Lower lobe of right lung (tissue), 2 donors: ENCODE measurements at places on chromosomes 5 and 9.
A peak's percentile ranks its signal among the peaks of the same experiment; 100 is the strongest.

- no peaks in the 10 kb centered on the region for H3K27me3 ChIP-seq
- H3K36me3 ChIP-seq: peaks cover 5% of the 10 kb centered on the region
- H3K4me1 ChIP-seq: peaks cover 45% of the 10 kb centered on the region
- peak overlapping the region; percentile 94 for H3K27ac ChIP-seq
- peak overlapping the region; percentile 99 for H3K4me3 ChIP-seq
These were observed 649 bp downstream of the STK10 start for GRCh38 chr5:172187118-172188032.

DNA sequence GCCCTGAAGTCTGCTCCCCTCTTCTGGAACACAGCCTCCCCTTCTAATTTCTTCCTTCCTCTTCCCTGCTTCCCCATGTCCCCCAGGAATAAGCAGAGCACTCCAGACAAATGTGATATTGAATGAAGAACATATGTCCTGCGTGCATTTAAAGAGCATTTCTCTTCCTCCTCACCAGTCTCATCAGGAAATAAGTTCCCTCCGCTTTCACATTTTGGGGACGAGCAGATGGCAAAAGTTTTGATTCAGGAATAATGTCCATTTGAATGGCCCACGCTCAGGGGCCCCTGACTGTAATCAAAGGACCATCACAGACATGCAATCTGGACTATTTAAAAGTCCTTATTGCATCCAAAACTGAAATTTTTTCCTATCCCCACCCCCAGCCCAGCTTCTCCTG is 316.1 kb downstream of the CDK5RAP2 start:
- no peak for DNase-seq
- H3K4me3 ChIP-seq: no peak overlapping the region
- H3K4me1 ChIP-seq: no peaks in the 10 kb centered on the region

DNA sequence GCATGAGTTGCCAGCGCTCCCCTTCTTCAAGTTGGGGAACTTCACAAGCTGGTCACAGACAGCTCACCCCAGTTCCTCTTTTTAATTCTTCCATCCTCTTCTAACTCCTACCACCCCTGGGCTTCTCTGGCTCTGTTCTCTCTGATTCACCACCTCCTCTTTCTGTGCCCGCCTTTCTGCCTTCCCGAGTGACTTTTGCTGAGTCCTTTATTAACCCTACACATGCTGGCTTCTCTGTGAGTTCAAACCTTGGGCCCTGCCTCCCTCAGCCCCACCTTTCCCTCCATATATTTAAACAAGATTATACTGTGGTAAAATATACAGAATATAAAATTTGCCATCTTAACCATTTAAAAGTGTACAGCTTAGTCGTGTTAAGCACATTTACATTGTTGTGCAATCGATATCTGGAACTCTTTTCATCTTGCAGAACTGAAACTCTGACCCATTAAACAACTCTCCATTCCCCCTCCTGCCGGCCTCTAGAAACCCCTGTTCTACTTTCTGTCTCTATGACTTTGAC is 32.0 kb downstream of the SLC46A2 start:
- H3K27ac ChIP-seq: no peak overlapping the region
- peaks cover 11% of the 10 kb centered on the region for H3K36me3 ChIP-seq
- H3K27me3 ChIP-seq: no peaks in the 10 kb centered on the region

DNA sequence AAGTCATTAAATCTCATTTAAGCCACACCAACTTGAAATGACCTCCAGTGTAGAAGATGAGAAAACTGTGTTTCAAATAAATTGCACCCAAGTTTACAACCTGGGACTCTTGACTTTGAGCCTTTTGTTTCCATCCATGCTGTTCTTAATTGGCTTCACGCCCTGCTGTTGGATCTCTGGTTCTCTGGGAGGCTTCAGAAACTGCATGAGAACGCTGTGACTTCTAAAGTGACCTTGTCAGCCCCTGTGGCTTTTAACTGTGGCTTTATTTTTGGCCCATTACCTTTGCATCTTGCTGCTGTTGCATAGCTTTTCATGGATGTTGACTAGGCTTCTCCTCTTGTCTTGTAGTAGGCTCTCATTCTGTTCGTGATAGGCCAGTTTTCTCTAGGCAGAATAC is 29.3 kb downstream of the TNFAIP8 start:
- H3K27ac ChIP-seq: no peak overlapping the region
- DNase-seq: no peak
- H3K4me3 ChIP-seq: no peak overlapping the region

DNA sequence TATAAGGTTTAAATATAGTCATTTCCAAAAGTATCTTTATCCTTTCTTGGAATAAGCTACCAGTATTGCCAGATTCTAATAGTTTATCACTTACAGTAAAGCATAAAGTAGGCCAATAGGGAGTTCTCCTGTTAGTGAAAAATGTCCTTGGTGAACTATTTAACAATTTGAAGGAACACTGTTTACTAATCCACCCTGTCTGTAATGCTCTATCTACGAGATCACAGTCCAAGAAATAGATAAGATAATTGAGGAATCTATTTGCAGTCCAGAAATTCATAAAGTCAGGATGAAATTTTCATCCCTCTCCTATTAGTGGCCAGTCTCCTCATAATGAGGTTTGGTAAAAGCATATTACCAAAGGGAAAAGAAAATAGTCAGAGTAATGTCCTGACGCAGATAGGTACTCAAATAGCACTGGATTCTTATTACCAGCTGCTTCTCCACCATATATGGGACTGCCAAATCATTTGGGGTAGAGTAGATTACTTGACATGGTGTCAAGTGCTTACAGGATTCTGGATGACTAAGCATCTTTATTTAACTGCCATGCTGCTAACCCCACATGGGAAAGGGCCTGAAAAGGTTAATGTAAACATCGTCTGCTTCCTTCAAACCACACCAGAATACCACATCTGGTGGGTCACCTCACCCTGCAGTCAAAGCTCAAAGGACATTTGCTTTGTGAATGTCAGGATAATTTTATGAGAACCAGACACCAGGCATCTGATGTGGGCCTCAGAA is 808.1 kb downstream of the EFNA5 start:
- H3K27ac ChIP-seq: no peak overlapping the region
- H3K4me1 ChIP-seq: no peaks in the 10 kb centered on the region
- no peaks in the 10 kb centered on the region for H3K27me3 ChIP-seq
- no peak overlapping the region for H3K4me3 ChIP-seq

- no peak for DNase-seq
- no peak overlapping the region for H3K4me3 ChIP-seq
- H3K36me3 ChIP-seq: no peaks in the 10 kb centered on the region
- H3K27ac ChIP-seq: no peak overlapping the region
- H3K27me3 ChIP-seq: no peaks in the 10 kb centered on the region
These were observed 21.8 kb upstream of the NINJ1 start for GRCh38 chr9:93155716-93156474.

GRCh38 chr9:87657190-87657589 is 68.7 kb upstream of the CTSL start:
- H3K4me1 ChIP-seq: peaks cover 14% of the 10 kb centered on the region
- H3K27ac ChIP-seq: peak overlapping the region; percentile 4
- H3K4me3 ChIP-seq: no peak overlapping the region
- peak; percentile 62 for DNase-seq

GRCh38 chr9:19199012-19199411 is 31.5 kb upstream of the DENND4C start:
- DNase-seq: no peak
- H3K36me3 ChIP-seq: no peaks in the 10 kb centered on the region
- no peaks in the 10 kb centered on the region for H3K27me3 ChIP-seq
- no peak overlapping the region for H3K4me3 ChIP-seq
- H3K4me1 ChIP-seq: no peaks in the 10 kb centered on the region
- no peak overlapping the region for H3K27ac ChIP-seq

DNA sequence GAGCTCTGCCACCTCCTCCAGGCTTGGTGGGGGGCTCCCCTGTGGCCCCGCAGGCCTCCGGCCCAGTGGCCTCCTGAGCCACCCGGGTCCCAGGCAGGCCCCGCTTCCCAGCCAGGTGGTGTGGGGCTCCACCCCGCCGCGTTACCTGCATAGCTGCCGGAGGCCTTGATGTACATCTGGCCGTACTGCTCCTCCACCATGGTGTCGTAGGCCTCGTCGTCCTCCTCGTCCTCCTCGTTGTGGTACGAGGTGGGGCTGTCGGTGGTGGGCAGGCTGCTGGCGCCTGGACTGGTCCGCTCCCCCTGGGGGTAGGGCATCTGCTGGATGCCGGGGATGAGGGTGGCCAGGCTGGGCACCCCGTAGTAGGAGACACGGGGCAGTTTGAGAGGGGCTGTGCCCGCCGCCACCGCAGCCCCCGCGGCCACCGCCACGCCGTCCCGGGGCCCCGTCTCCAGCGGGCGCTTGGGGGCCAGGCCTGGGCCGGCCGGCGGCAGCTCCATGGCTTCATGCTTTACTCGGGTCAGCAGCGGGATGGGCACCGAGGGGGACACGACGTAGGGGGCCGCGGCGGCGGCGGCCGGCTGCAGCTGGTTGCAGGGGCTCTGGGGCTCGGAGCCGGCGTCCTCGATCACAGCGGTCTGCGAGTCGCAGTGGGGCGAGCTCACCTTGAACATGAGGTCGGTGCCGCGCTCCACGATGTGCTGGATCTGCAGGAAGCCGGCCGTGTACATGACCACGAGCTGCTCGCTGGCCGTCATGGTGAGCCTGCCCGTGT is 45.4 kb downstream of the NACC2 start:
- no peaks in the 10 kb centered on the region for H3K27me3 ChIP-seq
- H3K36me3 ChIP-seq: peaks cover 44% of the 10 kb centered on the region
- no peak overlapping the region for H3K4me3 ChIP-seq
- no peak overlapping the region for H3K27ac ChIP-seq
- peaks cover 63% of the 10 kb centered on the region for H3K4me1 ChIP-seq
- no peak for DNase-seq

GRCh38 chr9:112378328-112379176 is 1.4 kb upstream of the HSDL2 start:
- peak overlapping the region; percentile 99 for H3K27ac ChIP-seq
- H3K4me1 ChIP-seq: peaks cover 39% of the 10 kb centered on the region
- no peaks in the 10 kb centered on the region for H3K36me3 ChIP-seq
- DNase-seq: peak; percentile 51
- no peaks in the 10 kb centered on the region for H3K27me3 ChIP-seq

DNA sequence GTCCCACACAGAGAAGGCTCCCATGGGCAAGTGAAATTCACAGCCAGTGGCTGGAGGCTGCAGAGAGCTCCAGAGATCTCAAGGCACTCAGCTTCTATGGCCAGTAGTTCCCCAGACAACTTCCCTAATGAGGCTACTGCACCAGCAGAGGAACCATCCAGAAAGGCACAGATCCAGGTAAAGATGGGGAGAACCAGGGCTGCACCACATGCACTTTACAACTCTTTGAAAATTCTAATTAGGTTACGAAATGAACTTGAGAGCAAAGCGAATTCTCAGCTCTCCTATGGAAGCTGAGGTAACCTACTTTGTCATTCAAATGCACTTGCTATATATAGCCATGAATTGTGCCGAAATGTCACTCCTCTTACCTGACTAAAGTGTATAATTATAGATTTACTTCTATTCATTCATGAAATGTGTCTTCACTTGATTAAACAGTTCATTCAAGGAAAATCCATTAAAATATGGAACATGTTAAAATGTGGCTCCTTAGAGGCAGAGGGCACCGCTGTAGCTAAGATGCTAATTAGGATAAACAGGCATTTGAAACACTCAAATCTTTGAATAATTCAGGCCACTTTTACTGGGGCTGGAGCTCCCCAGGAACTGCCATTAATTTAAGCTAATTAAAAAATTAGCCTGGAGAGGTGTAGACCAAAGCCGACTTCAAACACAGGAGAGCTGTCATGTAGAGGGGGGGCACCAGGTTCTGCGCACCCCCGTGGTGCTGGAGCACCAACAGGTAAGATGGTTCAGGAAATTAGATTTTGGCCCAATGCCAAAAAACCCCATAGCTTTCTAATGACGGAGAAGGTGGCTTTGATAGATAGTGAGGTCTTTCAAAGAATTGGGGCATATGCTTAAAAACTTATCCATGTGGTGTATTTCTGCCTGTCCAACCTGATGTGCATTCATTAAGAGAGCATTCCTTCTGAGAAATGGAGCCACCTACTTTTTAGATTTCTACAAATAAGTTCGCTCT is 204.1 kb downstream of the GABBR2 start:
- DNase-seq: no peak
- H3K27ac ChIP-seq: peak overlapping the region; percentile 76
- peaks cover 30% of the 10 kb centered on the region for H3K4me1 ChIP-seq
- H3K36me3 ChIP-seq: no peaks in the 10 kb centered on the region
- no peak overlapping the region for H3K4me3 ChIP-seq

DNA sequence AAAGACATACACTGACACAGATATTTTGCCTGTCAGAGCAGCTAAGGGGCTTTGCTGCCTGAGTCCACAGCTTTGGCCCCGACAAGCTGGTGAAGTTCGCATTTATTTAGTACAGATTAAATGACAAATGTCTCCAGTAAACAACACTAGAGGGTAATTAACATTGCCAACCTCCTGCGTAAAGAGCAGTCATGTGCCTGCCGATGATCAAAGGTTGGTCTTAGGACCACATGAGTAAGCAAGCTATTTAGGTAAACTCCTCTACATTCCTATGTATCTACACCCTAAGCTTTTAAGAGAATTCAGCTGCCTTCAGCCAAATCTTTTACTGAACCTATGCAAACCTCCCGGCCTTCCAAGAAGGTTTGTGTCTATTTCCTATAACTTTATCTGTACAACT is 73.0 kb upstream of the PJA2 start:
- H3K27ac ChIP-seq: no peak overlapping the region
- peaks cover 37% of the 10 kb centered on the region for H3K4me1 ChIP-seq
- no peak overlapping the region for H3K4me3 ChIP-seq

DNA sequence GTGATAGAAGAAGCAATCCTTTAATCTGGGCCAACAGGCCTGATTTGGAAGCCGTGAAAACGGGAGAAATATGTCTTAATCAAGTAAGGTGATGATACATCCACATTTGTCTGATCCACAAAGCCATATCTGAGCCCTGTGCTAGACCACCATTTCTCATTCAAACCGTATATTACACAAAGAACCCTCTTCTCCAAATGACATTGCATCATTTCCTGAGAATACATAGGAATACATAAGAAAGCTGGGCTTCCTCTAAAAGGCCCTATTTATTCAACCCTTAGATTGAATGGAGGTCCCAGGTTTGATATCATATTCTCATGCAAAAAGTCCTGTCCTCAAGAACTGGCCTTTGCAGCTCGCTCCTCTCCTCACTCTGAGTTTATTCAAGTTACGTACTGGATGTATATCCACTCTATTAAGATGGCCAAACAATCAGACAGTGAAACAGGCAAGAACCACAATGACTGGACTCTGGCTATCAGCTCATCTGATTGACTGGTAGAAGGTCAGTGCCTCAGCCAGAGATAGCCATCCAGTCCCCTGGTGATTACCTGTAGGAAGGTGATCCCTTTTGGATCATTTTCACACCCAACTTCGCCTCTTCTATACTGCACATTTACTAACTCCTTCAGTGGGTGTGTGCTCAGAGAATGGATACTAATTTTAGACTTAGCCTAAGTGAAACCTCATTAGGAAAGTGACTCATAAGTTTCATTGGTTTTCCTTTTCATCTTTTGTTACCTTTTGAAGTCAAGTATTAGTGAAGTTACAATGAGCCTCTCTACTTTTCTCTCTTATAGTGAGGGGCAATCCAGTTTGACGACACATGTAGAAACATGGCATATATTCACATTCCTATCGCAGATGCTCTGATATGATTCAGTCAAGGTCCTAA is 167.6 kb upstream of the WWC1 start:
- no peaks in the 10 kb centered on the region for H3K36me3 ChIP-seq
- no peaks in the 10 kb centered on the region for H3K4me1 ChIP-seq
- no peak overlapping the region for H3K4me3 ChIP-seq
- H3K27ac ChIP-seq: no peak overlapping the region
- H3K27me3 ChIP-seq: no peaks in the 10 kb centered on the region
- DNase-seq: no peak
